GM04504 (cell line): ENCODE measurements at places on chromosomes 7 and 10.
A peak's percentile ranks its signal among the peaks of the same experiment; 100 is the strongest.

- DNase-seq: no peak
Observed at GRCh38 chr10:1464881-1465417, 272.4 kb downstream of the ADARB2 start.

- no peak for DNase-seq
Observed at GRCh38 chr10:11715815-11716494, 26.2 kb upstream of the ECHDC3 start.

GRCh38 chr7:85474234-85474633 lies 287.4 kb upstream of the SEMA3D start:
- DNase-seq: no peak

DNA sequence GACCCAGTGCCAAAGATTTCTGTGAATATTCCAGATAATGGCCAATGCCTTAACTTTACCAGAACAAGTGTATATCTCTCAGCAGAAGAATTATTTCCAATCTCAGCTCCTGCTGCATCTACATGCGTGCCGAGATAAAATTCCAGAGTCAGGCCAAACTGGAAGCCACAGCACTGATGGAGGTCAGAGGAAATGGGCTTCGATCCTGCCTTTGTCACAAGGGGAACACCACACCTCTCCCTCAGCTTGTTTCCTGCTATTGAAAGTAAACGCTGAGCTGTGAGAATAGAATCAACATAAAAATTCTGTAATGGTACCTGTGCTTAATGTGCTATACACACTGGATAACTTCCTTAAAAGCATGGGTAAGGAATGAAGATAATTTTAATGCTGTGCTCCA lies 255.5 kb downstream of the NEBL start:
- DNase-seq: no peak

GRCh38 chr7:67743501-67743900 lies 746.9 kb downstream of the TYW1 start:
- DNase-seq: no peak

DNA sequence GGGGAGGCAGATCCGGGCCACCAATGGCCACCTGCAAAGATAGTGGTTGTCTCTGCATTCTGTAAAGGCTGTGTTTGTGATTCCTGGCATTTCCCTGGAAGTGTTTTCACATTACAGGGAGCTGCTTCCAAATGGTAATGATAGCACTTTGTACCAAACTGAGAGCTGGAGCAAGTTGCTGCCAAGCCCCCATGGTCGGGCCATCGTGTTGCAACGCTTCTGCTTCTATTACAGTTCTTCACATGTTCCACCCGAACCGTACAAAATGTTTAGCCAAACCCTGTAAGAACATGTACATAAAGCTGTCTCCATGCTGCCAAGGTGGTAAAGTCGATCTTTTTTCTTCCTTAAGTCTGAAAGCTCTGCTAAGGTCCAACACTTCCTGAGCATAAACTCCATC lies 397.7 kb upstream of the NFE2L3 start:
- no peak for DNase-seq

DNA sequence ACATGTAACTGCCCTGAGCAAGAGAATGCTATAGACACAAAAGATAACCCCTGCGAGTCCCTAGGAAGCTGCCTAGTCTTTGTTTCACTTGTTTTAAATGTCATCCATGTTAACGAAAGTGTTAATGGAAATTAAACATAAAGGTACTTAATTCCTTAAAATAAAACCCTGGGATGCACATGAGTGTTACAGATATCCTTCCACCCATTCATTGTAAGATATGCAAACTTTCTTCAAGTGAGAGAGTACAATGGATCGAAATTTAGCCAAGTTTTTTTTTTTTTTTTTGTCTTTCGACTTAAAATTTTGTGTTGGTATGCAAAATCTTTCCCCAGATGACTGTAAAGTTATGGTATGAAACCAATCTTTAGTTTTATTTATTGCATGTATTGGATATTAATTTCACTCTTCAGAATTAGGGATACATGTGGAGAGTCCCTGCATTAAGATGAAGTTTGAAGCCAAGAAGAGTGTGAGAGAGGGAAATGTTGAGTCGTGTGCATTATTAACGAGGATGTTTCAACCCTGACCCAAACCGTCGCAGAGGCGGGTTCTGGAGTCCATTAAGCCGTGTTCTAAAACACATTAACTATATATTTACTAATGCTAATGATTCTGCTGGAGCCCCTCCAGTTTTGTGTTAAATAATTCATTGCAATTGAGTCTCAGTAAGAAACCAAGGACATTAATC lies 1.6 kb downstream of the CDK14 start:
- DNase-seq: no peak

GRCh38 chr7:38409531-38409930 lies 136.1 kb upstream of the TARP start:
- DNase-seq: no peak

GRCh38 chr7:41046776-41047175 lies 656.1 kb downstream of the INHBA start:
- no peak for DNase-seq

- DNase-seq: no peak
Observed at GRCh38 chr10:43623351-43623750, 17.1 kb downstream of the ZNF485 start.

DNA sequence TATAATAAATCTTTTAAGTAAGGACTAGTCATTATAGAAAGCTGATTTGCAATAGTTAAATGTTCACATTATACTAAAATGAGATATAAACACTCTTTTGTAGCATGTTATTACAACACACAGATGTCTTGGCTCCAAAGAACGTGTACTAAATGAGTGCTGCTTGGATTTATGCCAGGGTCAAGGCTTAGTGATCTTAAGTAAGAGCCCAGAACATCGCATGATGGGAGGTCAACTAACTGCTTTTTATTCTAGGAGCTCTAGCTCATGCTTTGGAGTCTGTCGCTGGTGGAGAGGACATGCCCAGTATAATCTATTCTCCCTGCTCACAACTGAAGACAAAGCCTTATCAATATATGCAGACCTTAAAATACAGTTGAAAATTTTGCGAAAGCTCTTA lies 315.1 kb downstream of the BBS9 start:
- no peak for DNase-seq

DNA sequence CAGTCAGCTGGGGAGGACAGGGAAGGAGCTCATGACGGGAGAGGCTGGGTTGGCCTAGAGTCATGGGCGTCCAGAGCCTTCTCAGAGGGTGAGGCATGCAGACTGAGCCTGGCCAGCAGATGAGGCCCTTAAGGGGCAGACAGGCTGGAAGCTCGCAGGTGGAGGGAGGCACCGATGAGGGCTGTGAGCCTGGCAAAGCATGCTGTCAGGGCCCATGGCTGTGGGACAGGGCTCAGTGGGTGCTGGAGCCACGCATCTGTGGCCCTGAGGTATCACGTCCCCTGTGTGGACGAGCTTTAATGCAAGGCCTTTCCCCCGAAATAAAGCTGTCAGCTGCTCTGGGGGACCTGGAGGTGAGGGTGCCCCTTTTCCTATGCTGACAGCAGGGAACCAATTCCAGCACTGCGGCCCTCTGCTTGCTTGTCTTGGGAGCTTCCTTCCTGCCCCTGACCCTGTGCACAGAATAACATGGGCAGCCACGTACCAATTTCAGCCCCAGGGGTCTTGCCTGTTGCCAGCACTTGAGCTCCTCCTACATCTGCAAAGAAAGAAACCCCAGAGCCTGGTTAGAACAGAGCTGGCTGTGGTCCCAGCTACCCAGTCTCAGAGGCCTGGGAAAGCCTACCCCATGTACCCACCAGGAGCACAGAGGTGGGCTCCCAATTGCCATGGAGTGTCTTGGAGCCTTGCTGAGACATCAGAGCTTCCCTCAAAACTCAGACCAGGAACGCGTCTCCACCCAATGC lies 20.6 kb downstream of the TMEM273 start:
- no peak for DNase-seq

DNA sequence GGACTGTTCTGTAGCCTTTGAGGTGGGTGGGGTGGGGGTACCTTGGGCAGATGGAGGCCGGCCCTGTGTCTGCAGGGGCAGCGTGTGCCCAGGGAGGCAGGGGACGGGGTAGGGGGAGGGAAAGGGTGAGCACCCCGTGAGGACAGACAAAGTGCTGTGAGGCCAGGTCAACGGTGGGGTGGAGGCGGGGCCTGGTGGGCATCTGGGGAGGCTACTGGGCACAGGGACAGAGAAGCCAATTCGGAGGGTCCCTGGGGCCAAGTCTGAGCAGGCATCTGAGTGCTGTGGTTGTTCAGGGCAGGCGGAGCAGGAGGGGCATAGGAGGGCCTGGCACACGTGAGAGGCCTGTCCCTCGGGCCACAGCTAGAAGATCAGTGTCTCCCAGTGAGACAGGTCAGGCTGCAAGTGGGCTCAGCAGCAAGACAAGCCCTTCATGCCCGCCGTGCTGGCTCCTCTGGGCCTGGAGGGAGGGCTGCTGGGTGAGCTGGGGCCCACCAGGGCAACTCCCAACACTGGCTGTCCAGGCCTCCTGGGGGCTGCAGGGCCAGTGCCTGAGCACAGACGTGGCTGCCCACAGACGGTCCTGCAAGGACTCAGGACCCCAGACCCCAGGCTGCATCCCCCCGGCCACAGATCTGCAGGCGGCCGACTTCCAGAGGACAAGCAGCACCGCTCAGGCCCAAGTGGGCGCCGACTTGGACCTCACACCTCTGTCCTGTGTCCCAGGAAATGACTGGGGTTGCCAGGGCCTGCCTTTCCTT lies 26.4 kb upstream of the KNDC1 start:
- DNase-seq: no peak

- DNase-seq: no peak
Observed at GRCh38 chr7:117659531-117660011, 179.7 kb downstream of the CFTR start.

- no peak for DNase-seq
Observed at GRCh38 chr10:73469579-73469978, 26.2 kb downstream of the PPP3CB start.

- DNase-seq: no peak
Observed at GRCh38 chr7:4661871-4662270, 20.2 kb upstream of the FOXK1 start.

DNA sequence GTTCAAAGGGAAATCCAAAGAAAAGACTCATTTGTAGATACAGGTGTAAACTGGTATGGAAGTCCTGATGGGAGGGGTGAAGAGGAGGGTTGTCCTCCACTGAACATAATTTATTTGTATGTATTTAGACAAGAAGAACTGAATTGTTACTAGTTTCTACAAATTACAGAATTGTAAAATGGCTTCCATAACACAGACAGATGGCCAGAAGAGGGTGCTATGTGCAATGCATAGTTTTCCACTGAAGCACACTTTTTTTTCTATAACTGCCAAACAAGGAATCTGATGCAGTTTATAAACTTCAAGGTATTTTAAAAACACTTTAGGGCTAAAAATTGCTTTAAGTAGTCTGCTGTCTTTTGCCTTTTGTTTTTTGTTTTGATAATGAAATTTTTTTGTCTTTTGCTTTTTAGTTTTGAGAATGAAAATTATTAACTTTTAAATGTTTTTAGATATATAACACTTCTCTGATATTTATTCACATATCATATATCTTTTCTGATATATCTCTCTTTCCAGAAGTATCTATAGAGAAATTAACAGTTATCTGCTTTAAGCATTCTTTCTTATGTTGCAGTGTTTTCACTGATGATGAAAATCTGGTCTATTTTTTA lies 58.5 kb downstream of the PHYHIPL start:
- peak; percentile 3 for DNase-seq

DNA sequence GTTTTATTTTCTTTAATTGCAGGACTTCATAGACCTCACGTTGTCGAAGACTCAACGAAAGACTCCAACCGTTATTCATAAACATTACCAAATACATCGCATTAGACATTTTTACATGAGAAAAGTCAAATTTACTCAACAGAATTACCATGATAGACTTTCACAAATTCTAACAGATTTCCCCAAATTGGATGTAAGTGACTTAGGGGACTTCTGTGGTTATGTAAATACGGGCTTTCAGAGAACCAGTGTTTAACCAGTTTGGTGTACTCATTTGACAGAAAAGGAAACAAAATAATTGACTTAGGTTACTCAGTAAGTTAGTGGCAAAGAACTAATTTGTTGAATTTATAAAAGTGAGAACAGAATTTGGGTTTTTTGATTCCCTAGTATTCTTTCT lies 4.2 kb downstream of the GTPBP4 start:
- no peak for DNase-seq

DNA sequence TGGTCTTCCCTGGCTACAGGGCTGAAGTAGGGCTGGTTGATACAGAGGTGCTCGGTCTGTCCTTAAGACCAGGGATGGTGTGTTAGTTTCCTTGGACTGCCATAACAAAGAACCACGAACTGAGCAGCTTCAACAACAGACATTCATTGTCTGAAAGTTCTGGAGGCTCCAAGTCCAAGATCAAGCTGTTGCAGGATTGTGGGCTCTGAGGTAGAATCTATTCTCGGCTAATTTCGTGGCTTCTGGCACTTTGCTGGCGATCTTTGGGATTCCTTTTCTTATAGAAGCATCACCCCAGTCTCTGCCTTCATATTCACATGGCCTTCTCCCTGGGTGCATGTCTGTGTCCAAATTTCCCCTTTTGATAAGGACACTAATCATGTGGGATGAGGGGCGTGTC lies 112.1 kb upstream of the ITGB1 start:
- no peak for DNase-seq

- DNase-seq: no peak
Observed at GRCh38 chr7:28700790-28701203, 257.3 kb downstream of the TRIL start.

- DNase-seq: no peak
Observed at GRCh38 chr7:151731022-151731441, 145.9 kb downstream of the PRKAG2 start.

- DNase-seq: no peak
Observed at GRCh38 chr10:133439517-133440461, 14.0 kb upstream of the SCART1 start.
